ENCODE measurements at places on chromosomes 12 and 14.
A peak's percentile ranks its signal among the peaks of the same experiment; 100 is the strongest.

GRCh38 chr12:115149685-115150378 is 465.9 kb upstream of the TBX3 start:
- peak; percentile 68 for DNase-seq

DNA sequence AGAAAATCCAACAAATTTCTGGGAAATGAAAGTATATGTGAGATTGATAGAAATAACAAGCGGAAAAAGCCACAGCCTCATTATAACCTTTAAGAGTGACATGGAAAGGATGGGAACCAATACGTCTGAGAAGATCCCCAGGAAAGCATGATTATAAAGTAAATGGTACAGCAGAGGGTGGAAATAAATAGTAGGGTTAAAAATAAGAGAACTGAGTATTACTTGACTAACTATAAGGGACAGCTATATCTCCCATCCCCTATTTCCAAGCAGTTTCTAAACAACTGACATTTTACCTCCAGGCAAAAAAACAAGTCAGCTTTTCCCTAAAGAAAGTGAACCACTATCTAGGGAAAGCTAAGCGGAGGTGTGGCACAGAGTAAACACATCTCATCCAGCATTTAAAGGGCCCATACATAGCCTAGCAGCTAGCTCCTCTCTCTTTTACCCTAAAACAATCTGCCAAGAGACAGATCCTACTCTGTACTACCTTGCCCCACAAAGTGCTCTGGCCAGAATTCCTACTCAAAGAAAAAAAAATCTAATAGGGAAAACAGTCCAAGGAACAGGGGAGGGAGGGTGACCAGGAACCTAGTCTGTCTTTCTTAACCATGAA is 11.2 kb downstream of the OSBPL8 start:
- no peak for DNase-seq

DNA sequence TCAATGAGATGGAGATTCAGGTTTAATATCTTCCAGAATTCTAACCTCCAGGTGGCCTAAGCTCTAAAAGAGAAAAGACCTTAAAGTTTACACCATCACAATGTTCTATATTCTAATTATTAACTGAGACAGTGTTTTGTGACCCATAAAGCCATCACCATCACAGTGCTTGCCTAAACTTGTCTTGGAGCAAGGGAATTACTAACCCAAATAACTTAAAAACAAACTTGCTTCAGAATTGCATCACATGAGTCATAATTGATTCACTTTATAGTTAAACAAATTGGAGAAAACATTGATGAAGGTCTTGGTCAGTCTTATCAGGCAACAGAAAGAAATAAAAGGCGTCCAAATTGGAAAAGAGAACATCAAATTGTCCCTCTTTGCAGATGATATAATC is 54.5 kb upstream of the ALG10 start:
- DNase-seq = peak; percentile 6

DNA sequence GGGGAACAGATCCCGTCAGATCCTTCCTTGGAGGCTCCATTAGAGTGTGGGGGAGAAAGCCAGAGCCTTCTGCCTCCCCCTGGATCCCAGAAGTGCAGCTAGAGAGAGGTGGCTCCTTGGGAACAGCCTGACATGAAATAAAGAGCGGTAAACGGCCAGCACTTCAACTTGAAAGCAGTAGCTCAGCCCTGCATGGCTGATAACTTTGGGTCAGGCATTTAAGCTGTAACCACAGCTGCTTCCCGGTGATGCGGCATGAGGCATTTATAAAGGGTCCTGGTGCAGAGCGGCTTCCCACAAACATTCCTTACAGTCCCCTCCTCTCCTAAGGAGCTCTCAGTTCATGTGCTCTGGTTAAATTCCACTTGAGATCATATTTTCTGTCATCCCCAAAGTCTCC is 960.3 kb downstream of the VRK1 start:
- no peak for DNase-seq

DNA sequence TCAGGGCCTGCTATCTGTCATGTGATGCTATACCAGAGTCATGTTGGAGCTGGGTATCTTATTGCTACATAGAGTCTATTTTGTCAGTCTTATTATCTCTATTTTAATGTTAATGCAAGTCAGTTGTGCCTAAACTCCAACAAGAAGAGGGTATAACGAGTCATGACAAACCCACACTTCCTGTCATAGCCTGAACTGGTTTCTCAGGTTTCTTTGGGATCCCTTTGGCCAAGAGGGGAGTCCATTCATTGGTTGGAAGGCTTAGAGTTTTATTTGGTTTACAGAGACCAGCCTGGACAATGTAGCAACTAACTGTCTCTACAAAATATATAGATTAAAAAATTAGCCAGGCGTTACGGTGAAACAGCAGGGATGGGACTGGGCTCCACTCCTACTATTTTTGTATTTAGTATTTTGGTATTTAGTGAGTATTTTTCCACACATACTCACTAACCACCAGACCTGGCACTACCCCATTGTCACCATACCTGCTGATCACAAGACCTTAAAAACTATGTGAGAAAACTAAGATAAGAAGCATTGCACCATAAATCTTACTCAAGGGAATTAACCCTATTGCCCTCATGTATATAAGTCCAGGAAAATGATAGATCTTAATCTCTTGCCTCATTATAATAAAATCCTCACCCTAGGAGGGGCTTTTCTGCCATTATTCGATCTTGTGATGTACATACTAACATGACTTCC is 387.5 kb downstream of the IPO8 start:
- no peak for DNase-seq

DNA sequence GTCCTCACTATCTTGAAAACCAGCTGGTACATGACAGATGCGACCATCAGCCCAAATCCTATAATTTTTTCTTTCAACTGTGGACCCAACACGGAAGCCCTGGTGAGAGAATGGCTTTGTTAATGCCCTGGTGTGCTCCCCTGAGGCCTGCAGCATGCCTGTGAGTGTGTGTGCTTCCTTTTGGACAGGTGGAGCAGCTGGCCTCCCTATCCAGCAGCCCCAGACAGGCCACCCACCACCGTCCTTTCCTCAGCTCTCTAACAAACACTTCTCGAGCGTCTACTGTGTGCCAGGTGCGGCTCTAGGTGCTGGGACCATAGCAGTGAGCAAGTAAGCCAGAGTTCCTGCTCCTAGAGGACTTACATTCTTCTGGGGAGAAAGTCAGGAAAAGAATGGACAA is 78.9 kb upstream of the GZMB start:
- DNase-seq = no peak

GRCh38 chr14:90300611-90301047 is 31.1 kb downstream of the NRDE2 start:
- DNase-seq = no peak

GRCh38 chr12:106871477-106871876 is 84.2 kb upstream of the TMEM263 start:
- DNase-seq = no peak

DNA sequence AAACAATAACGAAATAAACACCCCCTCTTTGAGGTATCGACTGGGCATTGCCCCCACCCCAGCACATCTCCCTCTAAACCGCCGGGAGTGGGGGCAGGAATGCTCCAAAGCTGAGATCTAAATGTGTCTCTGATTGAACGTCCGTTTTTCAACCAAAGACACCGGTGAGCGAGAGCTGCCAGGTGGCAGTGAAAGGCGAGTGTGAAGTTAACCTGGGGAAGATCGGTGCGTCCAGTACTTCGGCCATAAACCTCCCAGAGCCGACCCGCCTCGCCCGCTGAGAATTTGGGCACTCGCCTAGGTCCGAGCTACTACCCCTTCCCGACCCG is 625 bp downstream of the ANGEL1 start:
- DNase-seq = no peak

DNA sequence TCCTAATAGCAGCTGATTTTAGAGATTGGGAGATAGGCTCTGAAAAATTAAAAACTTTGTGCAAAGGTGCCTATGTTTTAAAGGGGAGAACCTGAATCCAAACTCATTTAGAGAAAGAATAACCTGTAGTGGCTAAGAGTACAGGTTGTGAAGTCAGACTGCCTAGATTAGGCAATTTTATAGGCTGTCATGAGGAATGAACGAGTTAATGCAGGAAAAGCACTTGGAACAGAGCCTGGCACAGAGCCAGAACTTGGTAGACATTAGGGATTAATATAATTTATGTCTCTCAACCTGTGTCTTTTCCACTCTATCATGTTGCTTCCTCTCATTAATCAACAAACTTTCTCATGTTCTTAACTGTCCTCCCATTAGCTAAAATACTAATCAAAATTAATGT is 98.1 kb downstream of the WIF1 start:
- no peak for DNase-seq

DNA sequence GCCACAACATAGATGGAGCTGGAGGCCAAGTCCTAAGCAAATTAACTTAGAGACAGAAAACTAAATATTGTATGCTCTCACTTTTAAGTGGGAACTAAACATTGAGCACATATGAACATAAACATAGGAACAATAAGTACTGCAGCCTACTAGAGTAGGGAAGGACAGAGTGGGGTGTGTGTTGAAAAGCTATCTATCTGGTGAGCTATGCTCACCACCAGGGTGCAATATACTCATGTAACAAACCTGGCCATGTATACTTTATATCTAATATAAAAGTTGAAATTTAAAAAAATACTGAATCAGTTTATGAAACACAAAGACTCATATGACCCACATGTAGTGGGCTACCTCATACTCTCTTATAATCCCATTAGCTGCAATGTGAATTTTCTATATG is 1305.0 kb downstream of the LRFN5 start:
- DNase-seq = no peak

DNA sequence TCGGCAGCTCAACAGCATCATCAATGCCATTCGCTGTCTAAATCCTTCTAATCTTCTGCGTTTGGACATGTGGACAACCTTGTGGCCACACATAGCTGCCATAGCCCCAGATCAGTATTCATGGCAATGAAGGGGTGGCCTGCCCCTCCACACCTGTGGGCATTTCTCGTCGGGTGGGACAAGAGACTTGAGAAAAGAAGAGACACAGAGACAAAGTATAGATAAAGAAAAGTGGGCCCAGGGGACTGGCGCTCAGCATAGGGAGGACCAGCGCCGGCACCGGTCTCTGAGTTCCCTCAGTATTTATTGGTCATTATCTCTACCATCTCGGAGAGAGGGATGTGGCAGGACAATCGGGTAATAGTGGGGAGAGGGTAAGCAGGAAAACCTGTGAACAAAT is 42.3 kb downstream of the MAGOHB start:
- DNase-seq = no peak

GRCh38 chr12:124993626-124994436 is at the start of gene BRI3BP:
Gene BRI3BP (plus strand): TSS chr12:124993645. CDS start chr12:124993791, 146 bp downstream.
- DNase-seq = no peak

DNA sequence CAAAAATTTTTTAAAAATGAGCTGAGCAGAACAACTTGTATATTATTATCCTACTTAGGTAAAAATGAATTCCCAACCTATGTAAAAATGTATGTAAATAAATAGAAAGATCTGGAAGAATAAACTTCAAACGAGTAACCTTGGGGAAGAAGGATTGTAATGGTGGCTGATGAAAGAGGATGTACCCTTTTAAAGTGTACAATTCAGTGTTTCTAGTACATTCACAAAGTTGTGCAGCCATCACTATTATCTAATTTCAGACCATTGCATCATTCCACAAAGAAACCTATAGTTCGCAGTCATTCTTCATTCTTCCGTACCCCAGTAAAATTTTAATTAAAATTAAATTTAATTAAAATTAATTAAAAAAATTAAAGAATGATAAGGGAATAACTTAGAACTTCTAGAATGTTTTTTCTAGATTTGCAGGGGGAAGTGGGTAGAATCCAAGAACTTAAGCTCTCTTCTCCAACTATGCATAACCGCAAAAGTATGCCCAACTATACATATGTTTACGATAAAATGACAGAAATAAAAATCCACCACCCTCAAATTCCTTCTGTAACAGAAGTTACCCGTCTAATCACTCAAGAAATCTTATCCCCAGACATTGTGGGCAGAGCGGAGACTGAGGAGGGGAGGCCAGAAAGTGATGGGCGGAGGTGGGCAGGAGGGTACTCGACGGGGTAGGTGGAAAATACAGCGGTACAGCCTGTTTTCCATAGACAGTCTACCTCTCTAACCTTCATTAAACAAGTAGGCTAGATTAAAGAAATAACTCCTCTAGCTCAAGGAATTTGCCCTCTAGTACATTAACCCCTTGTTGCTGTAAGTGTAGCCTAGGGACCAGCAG is 921 bp downstream of the DEPDC4 start:
- no peak for DNase-seq

DNA sequence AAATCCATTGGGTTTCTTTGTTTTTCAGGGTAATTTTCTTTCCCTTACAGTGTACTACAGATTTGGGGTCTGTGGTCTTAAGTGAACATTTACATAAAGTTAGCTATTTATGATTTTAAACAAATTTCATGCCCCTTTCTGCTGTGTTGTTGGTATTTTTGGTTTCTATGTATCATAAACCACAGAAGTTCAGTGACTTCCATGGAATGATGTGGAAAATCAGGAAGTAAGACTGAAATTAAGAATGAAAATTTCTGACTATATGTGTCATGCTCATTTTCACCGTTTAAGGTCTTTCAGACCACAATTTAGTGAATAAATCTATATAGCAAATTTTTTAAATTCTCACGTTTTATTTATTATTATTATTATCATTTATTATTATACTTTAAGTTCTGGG is 31.7 kb downstream of the ETV6 start:
- no peak for DNase-seq

DNA sequence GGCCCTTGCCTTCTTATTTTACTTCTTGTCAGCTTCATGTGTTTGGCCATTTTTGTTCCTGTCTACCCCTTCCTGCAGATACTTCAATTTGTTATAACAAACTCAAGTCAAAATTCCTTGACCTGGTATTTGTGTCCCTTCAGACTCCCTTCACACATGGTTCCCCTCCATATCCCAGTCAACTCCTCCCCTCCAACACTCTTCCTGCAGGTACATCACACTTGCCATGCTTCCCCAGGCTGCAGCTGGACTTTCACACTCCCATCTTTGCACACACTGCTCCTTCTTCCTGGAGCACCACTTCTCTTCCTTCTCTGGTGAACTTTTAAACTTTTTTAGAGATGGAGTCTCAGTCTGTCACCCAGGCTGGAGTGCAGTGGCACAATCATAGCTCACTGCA is 18.9 kb upstream of the FIGNL2 start:
- DNase-seq = no peak

GRCh38 chr12:118430516-118430915 is 54.2 kb downstream of the SUDS3 start:
- no peak for DNase-seq

- peak; percentile 44 for DNase-seq
Measured at GRCh38 chr12:913919-914698, 35.4 kb downstream of the RAD52 start.

GRCh38 chr12:69385038-69385437 is 25.5 kb downstream of the YEATS4 start:
- DNase-seq = no peak

GRCh38 chr14:78479127-78479780 is 309.1 kb downstream of the NRXN3 start:
- DNase-seq = no peak

- no peak for DNase-seq
Measured at GRCh38 chr14:65753061-65753460, 340.5 kb downstream of the FUT8 start.

GRCh38 chr12:110109037-110109836 is 14.9 kb upstream of the IFT81 start:
- peak; percentile 91 for DNase-seq
